NCI-H1694 (cell line): ENCODE measurements at places on chromosomes 13 and 19.

DNA sequence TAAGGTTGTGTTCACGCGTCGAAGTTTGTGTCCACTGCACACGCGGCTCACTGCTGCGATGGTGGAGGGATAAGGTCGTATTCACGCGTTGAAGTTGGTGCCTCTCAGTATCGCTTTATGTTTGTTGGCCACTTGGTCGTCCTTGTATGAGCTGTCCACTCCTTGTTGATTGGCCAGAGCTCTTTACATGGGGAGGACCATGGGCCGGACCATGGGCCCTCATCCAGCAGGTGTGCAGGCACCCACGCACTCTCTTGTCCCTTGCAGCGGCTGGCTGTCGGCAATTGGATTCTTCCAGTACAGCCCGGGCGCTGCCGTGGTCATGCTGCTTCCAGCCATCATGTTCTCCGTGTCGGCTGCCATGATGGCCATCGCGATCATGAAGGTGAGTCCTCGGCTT lies 17.6 kb downstream of the ADAT3 start:
- no peak for DNase-seq

GRCh38 chr13:78491978-78492377 lies 111.4 kb downstream of the POU4F1 start:
- no peak for DNase-seq

- no peak for DNase-seq
Observed at GRCh38 chr13:111516712-111517640, 196.5 kb downstream of the TEX29 start.

DNA sequence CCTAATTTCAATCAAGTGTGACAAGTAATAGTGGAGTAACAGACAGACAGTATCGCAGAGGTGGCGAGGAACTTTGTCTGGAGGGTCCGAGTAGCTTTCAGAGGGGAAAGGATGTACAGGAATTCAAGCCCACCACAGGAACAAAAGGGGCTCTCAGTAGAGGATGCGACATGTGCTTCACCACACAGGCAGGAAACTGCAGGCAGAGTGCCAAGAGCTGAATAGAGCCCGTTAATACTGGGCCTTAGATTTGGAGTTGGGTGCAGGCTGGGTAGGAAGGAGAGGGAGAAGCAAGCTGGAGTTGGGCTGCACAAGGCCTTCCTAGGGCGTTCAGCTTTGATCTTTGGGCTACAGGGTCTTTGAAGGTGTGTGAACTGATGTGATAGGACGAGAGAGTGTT lies 1.2 kb downstream of the CCDC70 start:
- no peak for DNase-seq

DNA sequence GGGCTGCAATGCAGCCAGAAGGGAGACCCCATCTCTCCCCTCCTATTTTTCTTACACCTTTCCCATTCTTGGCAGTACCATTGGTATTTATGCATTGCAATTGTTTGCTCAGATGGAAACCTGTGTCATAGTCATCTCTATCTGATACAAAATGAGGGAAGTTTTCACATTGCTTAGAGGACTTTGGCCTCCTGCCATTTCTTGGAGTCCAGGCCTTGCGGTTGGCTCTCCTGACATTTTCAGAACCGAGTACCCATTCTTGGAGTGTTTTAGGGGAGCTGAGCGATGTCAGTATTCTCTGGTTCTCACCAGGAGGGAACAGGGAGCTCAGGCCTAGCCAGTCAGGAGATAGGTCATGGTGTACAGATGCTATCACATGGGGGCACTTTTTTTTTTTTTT lies 1.5 kb downstream of the SIN3B start:
- no peak for DNase-seq

- DNase-seq, result no peak
Observed at GRCh38 chr13:51758691-51759090, 45.3 kb downstream of the DHRS12 start.

GRCh38 chr19:55579766-55580621 lies 654 bp downstream of the ZNF579 start:
- peak; percentile 5 for DNase-seq

DNA sequence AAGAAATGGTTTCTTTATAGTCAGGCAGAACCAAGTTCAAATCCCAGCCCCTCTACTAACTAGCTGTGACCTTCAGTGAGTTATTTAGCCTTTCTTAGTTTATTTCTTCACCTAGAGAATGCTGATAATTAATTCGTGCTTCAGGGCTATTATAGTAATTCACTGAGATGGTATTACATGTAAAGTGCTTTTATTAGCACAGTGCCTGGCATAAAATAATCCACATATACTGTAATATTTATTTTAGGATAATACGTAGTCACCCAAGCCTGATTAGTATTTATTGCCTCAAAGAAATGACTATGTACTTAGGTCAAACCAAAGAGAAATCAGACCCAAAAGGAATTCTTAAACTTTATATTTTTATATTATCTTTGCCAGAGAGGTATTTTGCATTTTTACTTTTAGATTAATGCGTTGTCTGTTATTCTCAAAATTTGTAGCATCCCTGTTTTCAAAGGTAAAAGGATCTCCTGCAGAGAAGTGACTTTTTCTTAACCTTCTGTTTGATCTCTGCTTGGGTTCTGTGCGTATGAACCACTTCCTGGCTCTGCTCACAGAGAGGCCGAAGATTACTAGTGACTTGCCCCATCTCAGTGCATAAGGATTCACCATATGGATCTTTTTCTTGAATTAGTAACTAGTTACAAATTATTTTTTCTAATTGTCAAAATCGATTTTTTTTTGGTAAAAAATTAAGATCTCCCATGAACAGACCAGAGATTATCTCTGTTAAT lies 19.7 kb downstream of the UBAC2 start:
- no peak for DNase-seq

DNA sequence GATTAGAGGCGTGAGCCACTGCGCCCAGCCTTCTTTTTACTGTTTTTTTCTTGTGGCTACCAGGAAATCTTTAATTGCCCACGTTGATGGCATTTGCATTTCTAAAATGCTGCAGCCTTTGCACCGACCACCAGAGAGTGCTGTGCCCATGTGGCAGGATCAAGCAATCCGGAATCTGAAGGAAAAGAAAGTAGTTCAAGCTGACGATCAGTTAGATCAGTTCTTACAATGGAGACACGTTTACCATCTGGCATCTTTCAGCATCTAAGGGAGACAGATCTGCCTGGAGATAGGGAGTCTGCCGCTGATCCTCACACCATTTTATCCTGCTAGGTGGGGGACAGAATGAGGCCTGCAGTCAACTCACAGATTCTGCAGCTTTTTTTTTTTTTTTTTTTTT lies 19.9 kb downstream of the TINCR start:
- no peak for DNase-seq

- DNase-seq, result no peak
Observed at GRCh38 chr13:77717508-77717907, 20.0 kb downstream of the SLAIN1 start.

DNA sequence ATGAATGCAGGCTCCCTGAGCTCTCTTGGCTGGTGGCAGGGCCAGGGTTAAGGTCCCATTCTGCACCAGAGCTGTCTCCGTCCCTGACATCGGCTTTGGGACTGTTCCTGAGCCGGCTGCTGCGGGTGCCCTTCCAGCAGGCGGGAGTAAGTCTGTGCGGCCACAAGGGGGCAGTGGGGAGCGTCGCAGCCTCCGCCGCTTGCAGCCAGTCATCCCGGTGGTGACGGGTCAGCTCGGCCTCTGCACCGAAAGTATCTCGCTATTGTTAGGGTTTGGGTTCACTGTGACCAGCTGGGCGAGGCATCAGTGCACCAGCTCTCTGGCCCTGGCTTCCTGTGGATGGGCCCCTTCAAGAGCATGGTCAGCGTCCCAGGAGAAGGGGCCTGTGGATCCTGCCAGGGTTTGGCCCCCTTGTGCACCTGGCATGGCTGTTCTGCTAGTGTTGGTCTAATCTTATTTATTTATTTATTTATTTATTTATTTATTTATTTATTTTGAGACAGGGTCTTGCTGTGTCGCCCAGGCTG lies 15.1 kb downstream of the NDUFB7 start:
- peak; percentile 40 for DNase-seq

- no peak for DNase-seq
Observed at GRCh38 chr19:33215438-33216197, 10.0 kb downstream of the SLC7A10 start.

GRCh38 chr19:6723108-6723618 lies 2.7 kb upstream of the C3 start:
- no peak for DNase-seq

GRCh38 chr13:75705395-75705794 lies 69.3 kb downstream of the LMO7 start:
- no peak for DNase-seq

DNA sequence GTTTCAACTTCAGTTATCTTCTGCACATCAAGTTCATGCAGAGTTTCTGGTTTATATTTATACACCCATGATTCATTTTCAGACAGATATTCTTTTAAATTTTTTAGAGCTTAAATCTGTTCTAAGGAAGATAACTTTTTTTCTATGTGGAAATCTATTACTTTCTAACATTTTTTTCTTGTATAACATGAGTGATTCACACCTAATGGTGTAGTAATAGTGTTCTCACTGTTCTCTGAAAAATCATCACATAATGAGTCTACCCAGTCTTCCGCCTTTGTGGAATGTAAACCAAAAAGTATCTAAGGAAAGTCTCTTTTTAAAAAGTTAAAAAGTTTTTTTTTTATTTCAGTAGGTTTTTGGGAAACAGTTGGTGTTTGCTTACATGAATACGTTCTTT lies 70.8 kb downstream of the FNDC3A start:
- DNase-seq, result no peak

- no peak for DNase-seq
Observed at GRCh38 chr13:112972867-112973576, 4.0 kb downstream of the MCF2L start.

DNA sequence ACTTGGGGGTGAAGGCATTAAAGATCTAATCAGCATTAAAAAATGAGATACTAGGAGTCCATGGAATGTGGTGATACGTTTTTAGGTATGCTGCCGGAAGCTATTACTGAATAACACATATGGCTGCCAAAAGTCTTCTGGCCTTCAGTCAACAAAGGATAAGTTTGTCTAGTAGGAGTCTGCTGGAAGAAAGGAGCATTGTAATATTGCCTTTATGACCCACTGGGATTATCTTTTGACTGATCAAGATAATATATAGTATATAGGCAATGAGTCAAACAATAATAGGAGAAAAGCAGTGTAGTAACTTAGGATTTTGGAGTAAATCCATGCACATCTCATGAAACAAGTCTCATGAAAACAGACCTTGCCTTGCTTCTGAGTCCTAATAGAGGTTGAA lies 295.4 kb downstream of the SLITRK6 start:
- DNase-seq, result no peak
